ENCODE measurements at places on chromosomes 1 and 21.
A peak's percentile ranks its signal among the peaks of the same experiment; 100 is the strongest.

DNA sequence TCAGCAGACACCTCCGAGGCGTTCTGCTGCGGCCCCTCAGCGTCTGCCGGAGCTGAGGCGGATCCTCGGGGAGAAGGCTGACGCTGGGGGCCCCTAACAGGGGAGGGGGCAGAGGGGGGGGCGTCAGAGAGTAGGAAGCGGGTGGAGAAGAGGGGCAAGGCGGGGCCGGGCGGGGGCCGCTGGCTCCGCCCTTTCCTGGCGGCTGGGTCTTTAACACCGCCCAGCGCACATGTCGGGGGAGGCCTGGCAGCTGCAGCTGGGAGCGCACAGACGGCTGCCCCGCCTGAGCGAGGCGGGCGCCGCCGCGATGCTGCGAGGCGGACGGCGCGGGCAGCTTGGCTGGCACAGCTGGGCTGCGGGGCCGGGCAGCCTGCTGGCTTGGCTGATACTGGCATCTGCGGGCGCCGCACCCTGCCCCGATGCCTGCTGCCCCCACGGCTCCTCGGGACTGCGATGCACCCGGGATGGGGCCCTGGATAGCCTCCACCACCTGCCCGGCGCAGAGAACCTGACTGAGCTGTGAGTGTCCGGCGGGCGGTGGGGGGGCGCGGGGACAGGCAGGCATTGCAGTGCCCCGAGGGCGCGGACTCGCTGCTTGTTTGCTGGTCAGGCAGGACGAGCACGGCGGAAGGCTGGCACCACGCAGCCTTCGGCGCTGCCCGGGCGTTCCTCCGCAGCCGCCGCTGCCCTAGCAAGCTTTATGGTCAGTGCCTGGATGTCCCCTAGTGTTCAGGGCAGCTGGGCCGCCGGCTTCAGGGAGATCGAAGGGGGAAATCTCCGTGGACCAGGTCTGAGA lies at the start of gene NTRK1:
NTRK1 (plus strand) TSS at position 238 of the 796 bp plus-strand sequence; CDS start at position 308, 70 bp downstream.
- peak; percentile 69 for DNase-seq

DNA sequence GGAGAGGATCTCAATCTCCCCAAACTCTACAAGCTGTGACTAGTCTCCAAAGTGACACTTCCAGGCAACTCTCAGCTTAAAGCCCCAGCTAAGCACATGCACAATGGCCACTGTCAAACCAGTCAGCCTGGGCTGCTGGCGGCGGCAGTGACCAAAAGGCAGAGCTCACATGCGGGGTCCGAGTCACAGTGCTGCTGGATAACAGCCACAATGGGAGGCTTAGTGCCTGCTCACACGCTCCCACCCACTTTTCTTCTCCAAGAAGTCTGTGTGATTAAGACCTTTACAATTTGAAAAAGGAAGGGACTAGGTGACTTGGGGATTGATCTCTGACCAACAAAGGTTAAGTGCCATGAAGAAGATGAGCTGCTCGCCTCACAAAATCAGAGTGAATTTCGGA lies 16.8 kb downstream of the RIPK4 start:
- no peak for DNase-seq

GRCh38 chr1:52365071-52365745 lies 797 bp downstream of the CC2D1B start:
- DNase-seq = no peak

GRCh38 chr21:43771199-43771675 lies 4.9 kb downstream of the CSTB start:
- DNase-seq = no peak

- no peak for DNase-seq
Measured at GRCh38 chr1:101105877-101106276, 80.3 kb upstream of the DPH5 start.

All from CD4-positive, alpha-beta T cell treated with Interleukin-12 subunit alpha and Interleukin-12 subunit beta, for 1 hour (primary cell).